ENCODE measurements at places on chromosomes 13 and 19. TPM values are rescaled to one million over a fixed set of nuclear protein-coding genes. Genes with fewer than 3 reads are reported as not detected.

GRCh38 chr19:2540646-2541454, 64.9 kb downstream of the GADD45B start:
- H3K4me1 ChIP-seq, result peaks cover 32% of the 10 kb centered on the region
- no peaks in the 10 kb centered on the region for H3K27me3 ChIP-seq
- no peak overlapping the region for H3K4me3 ChIP-seq
- no peak for DNase-seq

DNA sequence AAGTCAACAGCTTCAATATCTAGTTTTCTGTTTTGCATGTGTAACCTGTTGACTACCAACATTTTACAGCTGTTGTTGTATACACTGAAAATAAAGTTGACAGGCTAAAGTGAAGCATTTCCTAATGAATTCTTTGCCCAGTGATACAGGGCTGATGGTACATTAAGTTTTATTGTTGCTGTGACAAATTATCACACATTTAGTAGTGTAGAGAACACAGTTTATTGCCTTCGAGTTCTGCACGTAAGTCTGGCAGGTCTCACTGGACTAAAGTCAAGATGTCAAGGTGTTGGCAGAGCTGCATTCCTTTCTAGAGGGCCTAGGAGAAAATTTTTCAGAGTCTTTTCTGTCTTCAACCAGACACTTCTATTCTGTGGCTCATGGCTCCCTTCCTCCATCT, 184.2 kb downstream of the SLITRK6 start:
- no peaks in the 10 kb centered on the region for H3K4me1 ChIP-seq
- no peaks in the 10 kb centered on the region for H3K27me3 ChIP-seq
- no peak for DNase-seq
- H3K4me3 ChIP-seq, result no peak overlapping the region
- H3K27ac ChIP-seq, result no peak overlapping the region

DNA sequence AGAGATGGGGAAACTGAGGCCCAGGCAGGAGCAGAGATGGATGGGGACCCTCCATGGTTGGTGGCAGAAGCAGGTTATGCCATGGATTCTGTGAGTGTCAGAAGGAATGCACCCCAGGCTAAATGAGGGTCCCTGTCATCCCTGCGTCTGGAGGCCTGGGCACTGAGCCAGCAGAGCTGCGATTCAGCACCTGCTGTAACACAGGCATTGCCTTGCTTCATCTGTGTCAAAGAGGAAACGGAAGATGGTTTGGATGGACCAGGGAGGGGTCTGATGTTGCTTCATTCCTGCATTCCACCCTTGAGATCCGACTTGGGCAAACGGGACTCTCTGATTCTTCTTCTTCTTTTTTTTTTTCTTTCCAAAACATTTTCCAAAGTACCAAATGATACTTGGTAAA, 1.2 kb downstream of the C5AR1 start:
- H3K27ac ChIP-seq, result no peak overlapping the region
- no peak for DNase-seq
- no peaks in the 10 kb centered on the region for H3K27me3 ChIP-seq

DNA sequence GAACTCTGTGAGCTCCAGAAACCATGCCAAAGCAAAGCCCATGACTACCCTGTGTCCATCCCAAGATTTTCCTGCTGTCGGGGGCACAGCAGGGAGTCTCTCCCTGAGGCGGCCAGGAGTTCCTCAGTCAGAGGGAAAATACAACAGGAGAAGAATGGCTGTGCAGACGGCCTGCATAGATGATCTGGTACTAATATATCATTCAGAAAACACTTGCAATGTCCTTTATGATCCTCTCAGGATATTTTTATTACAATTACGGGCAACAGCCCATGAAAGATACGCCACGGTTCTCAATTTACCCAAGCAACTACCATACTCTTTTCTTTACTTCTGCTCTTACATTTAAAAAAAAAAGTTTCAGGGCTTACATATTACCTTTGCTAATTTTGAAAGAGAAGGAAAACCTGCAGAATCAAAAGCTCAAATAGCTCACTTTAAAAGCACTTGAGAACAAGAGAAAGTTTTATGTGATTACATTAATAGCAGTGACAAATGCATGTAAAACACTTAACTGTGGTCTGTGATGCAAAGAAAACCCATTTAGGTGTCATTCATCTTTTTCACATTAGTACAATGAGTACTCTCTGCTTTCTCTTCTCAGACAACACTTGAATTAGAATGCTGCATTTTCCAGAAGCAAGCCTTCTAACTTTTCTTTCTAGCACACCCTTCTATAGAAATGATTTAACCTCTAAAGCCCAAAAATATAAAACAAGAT, 460.8 kb downstream of the KLF5 start:
- no peak overlapping the region for H3K4me3 ChIP-seq
- H3K36me3 ChIP-seq, result no peaks in the 10 kb centered on the region
- peak overlapping the region; percentile 17 for H3K27ac ChIP-seq
- H3K27me3 ChIP-seq, result no peaks in the 10 kb centered on the region

DNA sequence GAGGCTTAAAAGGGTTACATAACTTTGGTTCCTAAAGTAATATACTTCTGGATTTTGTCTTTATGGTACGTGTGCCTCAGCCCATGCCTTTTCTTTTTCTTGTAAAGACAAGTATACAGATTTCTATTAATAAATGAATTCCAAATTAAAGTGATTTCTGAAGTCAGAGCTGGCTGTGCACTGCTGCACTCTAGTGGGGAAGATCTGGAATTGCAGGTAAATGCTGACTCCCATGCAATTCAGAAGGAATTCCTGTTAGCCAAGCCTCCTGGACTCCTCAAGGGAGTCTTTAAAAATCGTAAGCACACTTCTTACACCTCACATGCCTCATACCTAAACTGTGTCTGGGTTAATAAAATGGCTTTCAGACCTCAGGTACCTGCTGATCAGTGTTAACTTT, 118.4 kb upstream of the SLC7A1 start:
- H3K4me3 ChIP-seq, result no peak overlapping the region
- H3K4me1 ChIP-seq, result no peaks in the 10 kb centered on the region
- H3K36me3 ChIP-seq, result no peaks in the 10 kb centered on the region
- no peak overlapping the region for H3K27ac ChIP-seq
- no peaks in the 10 kb centered on the region for H3K27me3 ChIP-seq
- no peak for DNase-seq

DNA sequence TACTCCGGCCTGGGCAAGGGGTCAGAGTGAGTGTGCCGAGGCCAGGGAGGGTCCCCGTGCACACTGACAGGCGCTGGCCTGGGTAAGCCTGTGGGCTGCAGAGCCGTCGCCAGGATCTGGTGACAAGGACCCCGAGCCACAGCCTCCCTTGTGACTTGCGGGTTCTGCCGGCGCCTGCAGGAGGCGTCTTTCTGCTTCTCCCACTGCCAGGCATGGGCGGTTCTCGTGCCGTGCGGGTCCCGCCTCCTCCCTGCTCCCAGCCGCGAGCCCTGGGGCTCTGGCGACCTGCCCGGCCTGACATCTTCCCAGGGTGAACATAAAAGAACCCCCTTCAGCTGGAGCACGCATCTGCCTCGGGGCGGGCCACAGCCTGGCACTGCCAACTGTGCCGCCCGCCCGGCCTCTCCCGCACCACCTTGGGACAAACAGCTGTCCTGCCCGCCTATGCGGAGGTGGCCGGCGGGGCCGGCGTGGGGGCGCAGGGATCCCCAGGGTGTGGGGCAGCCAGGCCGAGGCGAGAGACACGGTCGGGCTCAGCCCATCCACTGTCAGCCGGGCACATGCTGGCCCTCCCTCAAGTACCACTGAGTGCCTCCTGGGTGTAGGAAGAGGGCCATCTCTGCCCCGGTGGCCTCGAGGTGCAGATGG, 1.5 kb upstream of the HCN2 start:
- peaks cover 3% of the 10 kb centered on the region for H3K36me3 ChIP-seq
- peak; percentile 66 for DNase-seq
- no peaks in the 10 kb centered on the region for H3K4me1 ChIP-seq
- H3K27ac ChIP-seq, result no peak overlapping the region

- H3K36me3 ChIP-seq, result no peaks in the 10 kb centered on the region
- no peaks in the 10 kb centered on the region for H3K4me1 ChIP-seq
- no peak overlapping the region for H3K27ac ChIP-seq
- no peak for DNase-seq
Measured at GRCh38 chr13:31919971-31920726, 111.4 kb upstream of the FRY start.

GRCh38 chr13:79692846-79693245, 211.9 kb downstream of the NDFIP2 start:
- no peak for DNase-seq
- no peaks in the 10 kb centered on the region for H3K36me3 ChIP-seq
- H3K27ac ChIP-seq, result no peak overlapping the region
- no peaks in the 10 kb centered on the region for H3K4me1 ChIP-seq

- H3K27me3 ChIP-seq, result peaks cover 11% of the 10 kb centered on the region
- H3K36me3 ChIP-seq, result no peaks in the 10 kb centered on the region
- peak; percentile 51 for DNase-seq
- no peak overlapping the region for H3K4me3 ChIP-seq
- H3K4me1 ChIP-seq, result no peaks in the 10 kb centered on the region
- no peak overlapping the region for H3K27ac ChIP-seq
Measured at GRCh38 chr19:46537136-46538097, 41.8 kb upstream of the PNMA8B start.

DNA sequence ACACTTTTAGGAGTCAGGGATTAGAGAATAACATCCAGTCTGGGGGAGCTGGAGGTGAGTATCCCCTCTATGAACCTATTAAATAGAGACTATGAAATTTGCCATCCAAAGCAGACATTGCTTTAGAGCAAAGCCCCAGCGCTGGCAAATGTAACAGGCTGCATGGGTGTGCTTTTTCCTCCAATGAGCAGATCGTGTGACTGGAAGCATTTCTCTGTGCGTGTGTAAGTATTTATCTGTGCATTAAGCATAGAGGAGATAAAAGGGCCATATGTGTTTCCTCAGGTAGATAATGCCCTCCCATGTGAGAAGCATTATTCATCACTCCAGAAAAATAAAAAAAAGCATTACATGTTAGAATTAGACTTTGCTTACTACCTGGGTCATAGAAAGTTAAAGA, 924 bp downstream of the TNFSF13B start:
- peak overlapping the region; percentile 66 for H3K27ac ChIP-seq
- H3K27me3 ChIP-seq, result no peaks in the 10 kb centered on the region
- peak; percentile 5 for DNase-seq
- peak overlapping the region; percentile 81 for H3K4me3 ChIP-seq

GRCh38 chr13:103931331-103931845, 865.2 kb upstream of the SLC10A2 start:
- no peaks in the 10 kb centered on the region for H3K27me3 ChIP-seq
- no peaks in the 10 kb centered on the region for H3K36me3 ChIP-seq
- no peak overlapping the region for H3K27ac ChIP-seq
- no peaks in the 10 kb centered on the region for H3K4me1 ChIP-seq
- no peak overlapping the region for H3K4me3 ChIP-seq
- DNase-seq, result no peak

DNA sequence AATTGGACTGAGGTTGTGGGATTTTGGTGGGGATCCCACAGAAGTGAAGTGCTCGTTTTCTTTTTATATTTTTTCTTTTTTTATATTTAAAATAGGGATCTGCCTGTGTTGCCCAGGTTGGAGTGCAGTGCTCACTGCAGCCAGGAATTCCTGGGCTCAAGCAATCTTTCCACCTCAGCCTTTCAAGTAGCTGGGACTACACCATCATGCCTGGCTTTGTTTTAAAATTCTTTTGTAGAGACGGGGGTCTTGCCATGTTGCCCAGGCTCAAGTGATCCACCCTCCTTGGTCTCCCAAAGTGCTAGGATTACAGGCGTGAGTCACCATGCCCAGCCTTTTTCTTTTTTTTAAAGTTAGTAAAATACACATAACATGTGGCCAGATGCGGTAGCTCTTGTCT, 20.6 kb downstream of the CRTC1 start:
- peaks cover 34% of the 10 kb centered on the region for H3K4me1 ChIP-seq
- no peak for DNase-seq
- no peaks in the 10 kb centered on the region for H3K27me3 ChIP-seq
- no peak overlapping the region for H3K4me3 ChIP-seq

DNA sequence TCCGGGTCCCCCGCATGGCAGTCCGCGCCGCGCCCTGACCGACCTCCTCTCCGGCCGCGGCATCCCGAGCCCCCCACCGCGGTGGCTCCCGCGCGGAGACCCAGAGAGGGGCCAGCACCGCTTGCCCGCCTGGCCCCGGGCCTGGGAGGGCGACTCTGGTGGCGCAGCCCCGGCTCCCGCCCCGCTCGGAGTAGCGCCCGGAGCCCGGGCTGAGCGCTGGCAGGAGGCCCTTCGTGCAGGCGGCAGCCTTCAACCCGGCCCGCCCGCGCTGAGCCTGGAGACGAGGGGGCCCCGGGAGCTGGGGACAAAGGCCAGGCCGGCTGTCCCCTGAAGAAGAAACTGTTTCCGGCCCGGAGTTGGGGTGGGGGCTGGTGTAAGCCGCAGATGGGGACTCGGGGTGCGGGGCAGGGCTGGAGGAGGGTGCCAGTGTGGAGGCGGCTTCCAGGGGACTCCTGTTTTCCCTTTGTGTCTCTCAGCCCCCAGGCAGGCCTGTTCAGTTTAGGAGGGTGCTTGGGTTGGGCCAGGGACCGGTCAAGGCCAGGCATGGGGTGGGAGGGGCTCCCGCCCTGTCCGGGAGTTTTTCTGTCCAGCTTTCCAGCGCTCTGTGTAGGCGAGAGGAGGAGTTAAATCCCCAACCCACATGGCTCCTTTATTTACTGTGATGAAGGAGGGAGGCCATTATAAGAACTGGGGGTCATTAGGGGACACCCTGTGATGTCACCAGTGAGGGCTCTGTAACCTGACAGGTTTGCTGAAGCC, 935 bp downstream of the LRP3 start:
- H3K36me3 ChIP-seq, result no peaks in the 10 kb centered on the region
- DNase-seq, result no peak
- H3K4me3 ChIP-seq, result no peak overlapping the region
- no peak overlapping the region for H3K27ac ChIP-seq
- no peaks in the 10 kb centered on the region for H3K4me1 ChIP-seq
- H3K27me3 ChIP-seq, result no peaks in the 10 kb centered on the region

- no peak overlapping the region for H3K27ac ChIP-seq
- H3K4me3 ChIP-seq, result no peak overlapping the region
- DNase-seq, result no peak
Measured at GRCh38 chr13:21338156-21338555, 120.9 kb downstream of the ZDHHC20 start.

GRCh38 chr13:52838433-52839107, 9.9 kb downstream of the PCDH8 start:
- H3K36me3 ChIP-seq, result no peaks in the 10 kb centered on the region
- peaks cover 8% of the 10 kb centered on the region for H3K27me3 ChIP-seq
- no peaks in the 10 kb centered on the region for H3K4me1 ChIP-seq
- DNase-seq, result no peak
- H3K4me3 ChIP-seq, result no peak overlapping the region
- H3K27ac ChIP-seq, result no peak overlapping the region

KLK12 gene
- not detected for total RNA-seq

ZNF559 gene
- total RNA-seq, result 38.4 TPM

CYP4F8 gene
- not detected for total RNA-seq

MEIS3 gene
- not detected for total RNA-seq

TEX29 gene
- not detected for total RNA-seq
